ENCODE measurements at places on chromosomes 5 and 9.

- no peak for DNase-seq
Measured at GRCh38 chr9:21316032-21316842, 11.1 kb upstream of the IFNA5 start.

- DNase-seq, result no peak
Measured at GRCh38 chr5:155514105-155514563, 500.6 kb downstream of the KIF4B start.

DNA sequence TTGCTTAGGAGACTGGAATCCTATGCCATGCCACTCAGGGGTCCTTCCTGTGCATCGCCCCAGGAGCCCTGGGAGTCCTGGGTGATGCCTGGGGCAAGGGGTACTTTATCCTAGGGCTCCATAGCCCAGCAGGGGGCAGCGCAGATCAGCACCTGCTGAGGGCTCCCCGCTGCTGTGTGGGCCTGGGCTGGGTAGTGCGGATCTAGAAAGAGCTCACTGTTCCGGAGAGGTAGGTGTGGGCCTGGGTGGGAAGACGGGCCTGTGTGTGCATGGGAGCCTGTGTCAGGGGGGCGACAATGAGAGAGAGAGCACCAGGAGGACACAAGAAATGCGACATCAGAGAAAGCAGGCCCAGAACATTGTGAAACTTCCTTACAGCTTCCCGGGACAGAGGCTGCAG lies 11.4 kb upstream of the DAB2IP start:
- peak; percentile 77 for DNase-seq

- no peak for DNase-seq
Measured at GRCh38 chr9:437066-437465, 222.4 kb downstream of the DOCK8 start.
